ENCODE measurements at places on chromosomes 16 and 17.

GRCh38 chr16:70750893-70751467 is 50.0 kb downstream of the VAC14 start:
- no peak for DNase-seq

- DNase-seq: no peak
These were observed 15.3 kb downstream of the CREBBP start for GRCh38 chr16:3865241-3865640.

- no peak for DNase-seq
These were observed 4.8 kb downstream of the PITPNC1 start for GRCh38 chr17:67381929-67382257.

DNA sequence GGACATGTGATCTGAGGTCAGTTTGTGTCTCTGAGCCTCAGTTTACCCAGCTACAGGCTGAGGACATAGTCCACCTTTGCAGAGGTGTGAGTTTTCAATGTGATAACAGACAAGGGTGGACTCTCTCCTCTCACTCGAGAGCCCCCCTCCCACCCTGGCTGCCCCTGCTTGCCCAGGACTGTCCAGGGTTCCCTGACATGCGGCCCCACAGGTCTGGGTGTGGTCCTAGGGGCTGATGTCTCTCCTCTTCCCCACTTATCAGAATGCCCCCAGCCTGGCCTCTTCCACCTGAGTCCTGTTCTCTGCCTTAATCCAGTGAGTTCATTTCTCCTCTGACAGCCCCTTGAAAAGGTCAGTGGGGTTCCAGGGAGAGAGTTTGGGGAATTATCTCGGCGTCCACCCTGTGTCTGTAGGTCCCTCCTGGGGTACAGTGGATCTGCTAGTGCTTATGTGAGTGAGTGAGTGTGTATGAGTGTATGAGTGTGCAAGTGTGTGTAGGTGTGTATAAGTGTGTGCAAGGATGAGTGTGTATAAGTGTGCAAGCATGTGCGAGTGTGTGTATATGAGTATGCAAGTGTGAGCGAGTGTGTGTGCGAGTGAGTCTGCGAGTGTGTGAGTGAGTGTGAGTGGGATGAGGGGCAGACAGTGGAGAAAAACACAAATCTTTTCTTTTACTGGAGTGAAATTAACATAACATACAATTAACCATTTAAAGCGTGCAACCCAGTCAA is 175.0 kb downstream of the IRF8 start:
- no peak for DNase-seq

DNA sequence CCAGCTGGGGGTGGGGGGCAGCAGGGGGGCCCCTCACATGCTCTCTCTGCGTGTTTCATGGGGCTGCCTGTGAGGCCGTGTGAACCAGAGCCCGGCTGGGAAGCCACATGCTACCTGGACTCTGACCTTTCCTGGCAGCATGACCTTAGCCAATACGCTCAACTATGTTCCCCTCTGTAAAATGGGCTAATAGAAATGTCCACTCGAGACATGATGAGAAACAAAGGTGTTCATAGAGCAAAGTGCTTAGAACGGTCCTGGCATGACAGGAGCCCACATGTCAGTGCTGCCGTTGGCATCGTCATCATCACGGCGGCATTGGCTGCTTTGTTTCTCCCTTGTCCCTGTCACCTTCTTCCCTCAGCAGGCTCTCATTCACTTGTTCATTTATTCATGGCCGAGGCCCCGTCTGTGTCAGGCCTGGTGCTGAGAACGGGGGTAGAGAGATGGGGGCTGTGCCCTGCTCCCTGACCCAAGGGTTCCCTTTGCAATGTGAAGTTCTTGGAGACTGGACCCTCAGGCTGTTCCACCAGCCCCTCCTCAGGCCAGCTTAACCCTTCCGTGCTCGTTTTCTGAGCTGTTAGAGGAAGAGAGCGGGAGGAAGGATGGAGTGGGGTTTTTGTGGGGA is 291.4 kb downstream of the SEC14L1 start:
- no peak for DNase-seq

DNA sequence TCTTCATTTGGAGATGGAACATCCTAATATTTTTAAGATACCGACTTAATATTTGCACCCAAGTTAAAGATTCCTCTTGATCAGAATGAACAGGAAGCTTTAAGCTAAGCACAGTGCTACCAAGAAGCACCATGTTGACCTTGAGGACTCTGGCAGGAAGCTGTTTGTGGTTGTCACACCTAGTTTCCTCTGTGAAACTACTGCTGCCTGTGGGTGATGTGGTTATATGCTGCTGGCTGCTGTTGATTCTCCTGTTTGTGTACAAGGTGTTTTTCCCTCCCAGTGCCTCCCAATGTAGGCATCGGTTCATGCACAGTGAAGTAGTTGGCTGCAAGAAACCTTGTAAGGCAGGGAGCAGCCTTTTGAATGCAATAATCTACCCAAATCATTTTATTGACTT is 23.4 kb downstream of the RBL2 start:
- no peak for DNase-seq

DNA sequence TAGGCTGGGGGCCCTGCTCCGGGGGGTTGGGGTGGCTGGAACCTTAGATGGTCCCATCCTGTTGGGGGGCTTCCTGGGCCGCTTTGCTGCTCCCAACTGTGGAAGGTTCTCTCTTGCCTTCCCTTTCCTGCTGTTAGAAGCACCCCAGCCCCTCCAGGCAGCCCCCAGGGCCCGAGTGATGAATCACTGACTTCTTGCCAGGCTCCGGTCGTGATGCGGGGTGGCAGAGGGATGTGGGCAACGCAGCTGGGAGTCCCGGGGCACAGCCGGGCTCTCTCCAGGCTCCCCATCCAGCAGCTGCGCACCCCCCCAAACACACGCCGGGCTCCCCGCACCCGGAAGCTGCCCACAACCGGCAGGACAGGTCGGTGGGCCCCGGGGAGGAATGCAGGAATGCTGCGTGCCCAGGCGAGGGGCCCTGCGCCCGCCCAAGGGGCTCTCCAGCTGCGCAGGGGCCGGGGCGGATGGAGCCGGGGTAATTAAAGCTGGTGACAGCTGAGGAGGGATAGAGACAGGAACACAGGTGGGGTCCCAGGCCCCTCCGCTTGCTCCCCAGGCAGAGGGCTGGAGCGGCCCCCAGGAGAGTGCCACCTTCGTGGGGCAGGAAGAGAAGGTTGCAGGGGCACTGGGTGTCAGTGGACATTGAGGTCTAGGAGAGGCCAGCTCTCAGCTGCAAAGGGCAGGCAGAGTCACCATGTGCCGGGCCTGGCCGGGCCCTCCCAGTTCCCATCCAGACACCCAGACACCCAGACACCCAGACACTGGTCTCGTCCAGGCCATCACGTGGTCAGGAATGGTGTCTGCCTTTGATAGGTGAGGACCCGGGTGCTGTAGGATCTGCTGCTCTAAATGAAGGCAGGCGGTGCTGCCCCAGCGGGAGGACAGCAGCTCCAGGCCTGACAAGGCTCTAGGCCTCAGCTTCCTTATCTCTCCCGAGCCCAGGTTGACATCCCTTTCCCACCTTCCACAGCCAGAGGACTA is 15.0 kb upstream of the SLC38A10 start:
- no peak for DNase-seq

DNA sequence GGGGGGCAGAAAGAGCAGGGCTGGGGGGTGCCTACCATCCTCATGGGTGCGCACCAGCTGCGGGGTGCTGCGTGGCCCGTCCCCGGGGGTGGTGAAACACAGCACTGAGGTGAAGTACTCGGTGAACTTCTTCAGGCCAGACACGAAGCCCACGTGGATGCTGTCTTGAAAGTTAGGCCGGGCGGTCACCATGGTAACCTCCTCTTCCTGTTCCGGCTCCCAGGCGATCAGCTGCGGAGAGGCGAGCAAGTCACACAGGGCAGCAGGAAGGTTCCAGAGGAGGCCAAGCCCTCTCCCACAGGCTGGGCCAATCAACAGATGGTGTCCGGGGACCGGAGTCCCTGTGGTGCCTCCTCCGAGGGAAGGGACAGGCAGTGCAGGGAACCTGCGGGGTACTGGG is 90.1 kb upstream of the CDC42EP4 start:
- peak; percentile 62 for DNase-seq

DNA sequence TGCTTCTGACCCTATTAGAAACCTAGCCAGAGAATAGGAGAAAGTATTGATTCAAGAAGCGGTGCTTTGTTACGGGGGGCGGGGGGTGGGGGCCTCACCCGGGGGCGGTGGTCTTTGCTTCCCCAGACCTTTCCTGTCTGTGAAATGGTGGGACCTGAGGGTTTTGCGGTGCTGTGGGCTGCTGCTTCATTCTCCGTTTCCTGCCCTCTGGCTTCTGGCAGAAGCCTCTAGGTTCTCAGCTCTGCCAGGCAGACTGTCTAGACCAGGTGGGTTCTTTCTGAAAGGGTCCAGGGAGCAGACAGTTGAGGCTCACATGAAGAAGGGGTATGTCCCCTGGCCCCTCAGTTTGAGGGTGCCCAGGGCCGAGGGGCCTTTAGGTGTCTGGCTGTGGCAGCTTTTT is 14.0 kb downstream of the GSE1 start:
- DNase-seq: no peak

DNA sequence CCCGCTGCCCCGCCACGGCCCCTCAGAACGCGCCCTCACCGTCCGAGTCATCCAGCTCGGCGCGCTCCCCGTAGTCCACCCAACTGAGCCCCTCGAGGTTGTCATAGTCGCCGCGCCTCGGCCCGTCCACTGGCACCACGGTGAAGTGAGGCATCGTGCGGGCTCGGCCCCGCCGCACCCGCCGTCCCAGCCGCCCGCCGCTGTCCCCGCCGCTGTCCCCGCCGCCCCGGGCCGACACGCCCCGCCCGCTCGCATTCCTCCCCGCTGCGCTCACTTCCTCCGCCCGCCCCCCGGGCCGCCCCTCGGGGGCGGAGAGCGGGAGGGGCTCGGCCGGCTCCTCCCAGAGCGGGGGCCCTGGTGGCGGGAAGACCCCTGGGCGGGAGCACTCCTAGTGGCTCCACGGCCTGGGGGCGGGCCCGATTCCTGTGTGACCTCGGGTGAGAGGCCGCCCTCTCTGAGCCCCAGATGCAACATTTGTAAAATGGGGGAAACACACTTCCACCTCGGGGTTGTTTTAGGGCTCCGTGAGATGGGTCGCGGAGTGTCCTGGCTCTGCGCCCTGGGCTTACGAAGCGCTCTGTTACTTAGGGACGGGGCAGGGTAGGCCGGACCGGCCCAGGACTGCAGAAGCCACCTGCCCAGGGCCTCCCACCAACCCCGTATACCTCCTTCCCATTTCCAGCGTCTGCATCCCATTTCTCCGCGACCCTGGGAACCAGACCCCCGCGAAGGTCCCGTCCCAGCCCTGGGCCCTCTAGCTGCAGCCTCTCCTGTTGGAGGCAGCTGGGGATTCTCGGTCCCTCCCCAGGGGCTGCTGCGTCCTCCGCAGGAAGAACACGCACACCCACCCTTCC is at the start of gene SLC12A4:
SLC12A4 (minus strand) TSS at position 238 of the 854 bp plus-strand sequence; CDS start at position 154, 84 bp downstream.
- peak; percentile 89 for DNase-seq

GRCh38 chr16:52825892-52826291 is 226.8 kb downstream of the CHD9NB start:
- no peak for DNase-seq

- DNase-seq: no peak
These were observed 12.4 kb downstream of the TEX14 start for GRCh38 chr17:58679263-58680037.

GRCh38 chr17:42224651-42225050 is 30.4 kb upstream of the GHDC start:
- no peak for DNase-seq

DNA sequence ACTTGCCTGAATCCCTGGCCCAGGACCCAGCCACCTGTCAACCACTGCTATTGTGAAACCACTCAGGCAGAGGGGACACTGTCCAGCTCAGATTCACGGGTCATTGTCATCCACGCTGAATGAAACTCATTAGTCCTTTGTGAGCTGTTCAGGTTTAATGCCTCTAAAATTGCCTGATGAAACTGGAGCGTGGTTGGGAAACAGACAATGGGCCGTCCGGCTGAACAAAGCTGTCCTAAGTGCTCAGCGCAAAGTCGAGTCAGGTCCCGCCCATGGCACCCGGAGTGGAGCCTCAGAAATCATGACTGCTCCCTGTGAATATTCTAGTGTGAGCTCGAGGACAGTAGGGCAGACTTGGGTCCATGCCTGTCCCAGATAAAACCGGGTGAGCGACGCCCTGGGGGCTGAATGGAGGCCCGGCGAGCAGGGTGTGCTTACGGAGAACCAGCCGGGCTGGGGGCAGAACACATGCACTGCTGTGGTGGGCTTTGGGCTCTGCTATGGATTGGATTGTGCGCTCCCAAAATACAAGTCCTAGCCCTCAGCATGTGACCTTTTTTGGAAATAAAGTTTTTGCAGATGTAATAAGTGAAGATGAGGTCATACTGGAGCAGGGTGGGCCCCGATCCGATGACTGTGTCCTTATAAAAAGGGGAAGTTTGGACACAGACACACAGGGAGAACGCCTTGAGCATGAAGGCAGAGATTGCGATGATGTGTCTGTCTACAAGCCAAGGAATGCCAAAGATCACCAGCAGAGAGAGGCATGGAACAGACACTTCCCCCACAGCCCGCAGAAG is 12.9 kb upstream of the CMIP start:
- DNase-seq: no peak

GRCh38 chr17:56172517-56172982 is 19.3 kb downstream of the ANKFN1 start:
- no peak for DNase-seq

GRCh38 chr16:68760671-68761275 is 23.7 kb downstream of the CDH1 start:
- DNase-seq: no peak

DNA sequence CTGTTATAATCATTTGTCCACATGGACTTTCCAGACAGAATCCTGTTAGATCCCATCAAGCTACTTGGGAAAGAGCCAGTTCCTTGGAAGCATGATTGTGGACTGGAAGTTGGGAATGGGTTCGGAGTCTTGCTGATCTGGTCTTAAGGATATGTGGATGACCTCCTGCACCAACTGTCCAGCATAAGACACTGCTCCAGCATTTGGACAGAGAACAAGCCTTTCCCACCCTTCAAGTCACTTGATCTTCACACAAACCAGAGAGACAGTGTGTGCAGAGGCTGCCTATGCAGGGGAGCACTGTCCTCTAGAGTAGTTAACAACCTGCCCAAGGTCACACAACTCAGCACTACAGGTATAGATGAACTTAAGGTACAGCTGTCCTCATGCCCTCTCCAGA is 5.8 kb upstream of the MT1B start:
- no peak for DNase-seq

- peak; percentile 48 for DNase-seq
These were observed 28.0 kb upstream of the SNN start for GRCh38 chr16:11639925-11640899.

DNA sequence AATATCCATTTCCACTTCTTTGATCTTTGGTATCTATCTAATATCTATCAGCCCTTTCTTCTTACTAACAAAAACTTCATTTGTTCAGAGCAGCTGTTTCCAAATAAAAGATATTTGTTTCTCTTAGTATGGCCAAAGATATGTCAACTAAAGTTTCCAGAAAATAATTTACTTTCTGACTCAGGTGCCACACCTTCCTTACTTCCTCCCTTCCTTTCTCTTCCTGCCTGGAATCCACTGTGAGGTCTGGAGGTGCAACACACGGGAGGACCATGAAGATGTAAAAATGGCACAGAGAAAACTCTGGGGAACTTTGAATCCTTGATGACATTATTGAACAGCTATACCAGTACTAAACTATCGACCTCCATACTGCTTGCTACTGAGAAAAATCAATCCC is 14.0 kb downstream of the MED13 start:
- DNase-seq: no peak

Measured in nephron progenitor cell (in vitro differentiated cells).